ENCODE measurements at places on chromosomes 16 and 17.

DNA sequence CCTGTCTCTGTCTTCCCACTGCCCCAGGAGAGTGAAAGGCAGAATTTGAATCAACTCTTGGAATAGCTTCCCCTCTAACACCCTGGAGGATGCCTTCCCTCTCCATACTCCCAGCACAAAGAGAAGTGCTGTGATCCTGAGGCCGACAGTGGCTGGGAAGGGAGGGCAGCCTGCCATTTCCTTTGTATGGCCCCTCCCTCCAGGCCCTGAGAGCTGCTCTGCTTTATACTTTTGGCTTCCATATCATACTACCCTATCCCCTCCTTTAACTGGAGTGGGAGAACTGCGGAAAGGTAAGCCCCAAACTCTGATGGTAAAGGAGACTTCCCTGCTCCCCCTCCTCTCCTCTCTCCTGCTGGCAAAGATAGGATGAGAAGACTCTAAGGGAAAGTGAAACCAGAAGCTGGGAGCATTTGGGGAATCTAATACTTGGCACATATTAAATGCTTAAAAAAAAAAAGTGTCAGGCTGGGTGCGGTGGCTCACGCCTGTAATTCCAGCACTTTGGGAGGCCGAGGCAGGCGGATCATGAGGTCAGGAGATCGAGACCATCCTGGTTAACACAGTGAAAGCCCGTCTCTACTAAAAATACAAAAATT is 4.1 kb upstream of the MED24 start:
- DNase-seq = no peak

GRCh38 chr17:17172001-17172939 is 33.9 kb downstream of the PLD6 start:
- DNase-seq = no peak

DNA sequence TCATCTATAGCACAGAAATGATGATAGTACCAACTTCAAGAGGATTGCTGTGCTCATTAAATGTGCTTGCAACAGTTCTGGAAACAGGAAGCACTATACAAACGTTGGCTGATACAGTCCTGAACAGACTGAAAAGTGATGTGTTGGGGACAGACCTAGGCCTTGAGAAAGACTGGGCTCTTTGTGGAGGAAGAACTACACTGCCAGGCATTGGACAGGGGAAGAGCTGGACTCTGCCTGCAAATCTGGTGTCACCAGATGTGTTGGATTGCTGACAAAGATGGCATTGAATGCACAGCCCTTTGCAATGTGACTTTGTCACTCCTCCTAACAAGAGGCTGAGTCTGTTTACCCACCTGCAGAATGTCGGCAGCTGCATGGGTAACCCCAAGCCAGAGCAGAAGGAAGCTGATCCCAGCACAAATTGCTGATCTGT is 12.4 kb upstream of the ST6GALNAC2 start:
- DNase-seq = no peak

DNA sequence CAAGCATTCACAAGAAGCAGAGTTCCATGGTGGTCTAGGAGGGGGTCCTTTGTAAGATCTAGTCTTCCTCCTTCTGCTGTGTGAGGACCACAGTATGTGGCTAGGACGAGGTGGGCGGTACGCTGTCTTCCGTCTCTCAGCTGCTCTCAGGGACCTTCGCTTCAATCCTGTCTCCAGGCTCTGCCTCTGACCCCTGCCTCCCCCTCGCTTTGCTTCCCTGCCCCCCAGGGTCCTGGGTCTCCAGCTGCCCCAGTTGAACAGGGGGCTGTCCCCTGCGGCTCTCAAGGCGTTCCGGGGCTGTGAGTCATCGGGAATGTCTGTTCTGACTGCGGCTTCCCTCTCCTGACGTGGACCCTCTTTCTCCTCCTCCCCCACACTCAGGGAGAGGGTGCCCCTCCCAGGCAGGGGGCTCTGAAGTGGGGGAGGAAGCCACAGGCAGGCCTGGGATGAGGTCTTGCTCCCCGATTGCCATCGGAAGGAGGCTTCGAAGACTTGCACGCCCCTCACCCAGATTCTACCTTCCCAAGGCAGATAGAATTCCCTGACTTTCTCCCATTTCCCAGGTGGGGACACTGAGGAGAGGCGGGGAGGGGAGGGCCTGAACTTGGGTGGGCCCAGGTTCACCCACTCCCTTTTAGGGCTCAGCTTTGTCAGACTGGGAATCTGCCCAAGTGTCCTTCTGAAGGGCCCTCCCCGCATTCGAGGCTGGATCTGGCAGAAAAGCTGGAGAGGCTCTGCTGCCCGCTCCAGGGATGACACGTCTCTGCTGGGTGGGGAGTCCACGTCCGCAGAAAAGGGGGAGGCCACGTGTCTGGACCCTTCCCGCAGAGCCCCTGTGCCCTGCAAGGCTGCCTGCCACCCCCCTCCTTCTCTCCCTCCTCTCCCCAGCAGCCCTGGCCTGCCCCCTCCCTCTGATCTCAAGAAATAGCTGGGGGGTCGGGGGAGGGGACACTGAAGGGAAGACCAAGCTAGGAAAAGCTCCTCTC is 9.1 kb upstream of the COL1A1 start:
- no peak for DNase-seq

DNA sequence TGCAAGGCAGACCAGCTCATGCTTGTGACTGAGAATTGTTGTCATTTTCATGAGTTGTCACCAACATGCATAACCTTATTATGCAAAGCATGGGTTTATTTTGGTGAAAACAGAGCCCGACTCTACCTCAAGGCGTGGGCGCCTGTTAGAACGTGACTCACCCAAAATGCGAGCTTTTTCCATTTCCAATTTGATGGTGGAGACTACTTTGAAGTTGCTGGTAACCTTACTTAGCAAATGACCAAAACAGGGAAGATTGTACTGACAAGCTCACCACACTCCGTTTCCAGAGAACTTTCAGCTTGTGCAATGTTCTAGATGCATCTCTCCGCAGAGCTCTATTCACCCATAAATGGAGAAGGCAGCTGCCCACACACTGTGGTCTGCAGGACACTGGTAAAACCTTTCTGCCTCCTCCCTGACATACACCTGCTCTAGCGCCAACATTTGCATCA is 284.5 kb downstream of the MAF start:
- DNase-seq = no peak

- no peak for DNase-seq
These were observed 301.7 kb upstream of the N4BP1 start for GRCh38 chr16:48911700-48912099.

DNA sequence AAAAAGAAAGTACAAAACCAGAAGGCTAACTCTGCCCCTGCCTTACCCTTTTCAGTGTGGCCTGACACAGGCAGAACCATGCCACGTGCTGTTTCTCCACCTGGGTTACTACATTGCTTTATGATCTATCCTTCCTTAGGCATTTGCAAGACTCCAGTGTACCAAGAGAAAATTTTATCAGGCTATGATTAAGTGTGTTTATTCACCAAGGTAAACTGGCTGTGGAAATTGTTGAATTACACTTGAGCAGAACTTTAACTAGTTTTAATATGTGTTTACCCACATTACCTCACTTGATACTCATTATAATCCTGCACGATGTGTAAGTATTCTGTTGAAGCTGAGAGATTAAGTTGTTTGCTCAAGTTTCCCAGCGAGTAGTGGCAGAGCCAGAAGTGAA is 129.7 kb upstream of the MYOCD start:
- no peak for DNase-seq

- no peak for DNase-seq
These were observed 50.7 kb upstream of the SIAH1 start for GRCh38 chr16:48435906-48436305.

GRCh38 chr16:4918781-4919251 is 18.1 kb downstream of the PPL start:
- no peak for DNase-seq

DNA sequence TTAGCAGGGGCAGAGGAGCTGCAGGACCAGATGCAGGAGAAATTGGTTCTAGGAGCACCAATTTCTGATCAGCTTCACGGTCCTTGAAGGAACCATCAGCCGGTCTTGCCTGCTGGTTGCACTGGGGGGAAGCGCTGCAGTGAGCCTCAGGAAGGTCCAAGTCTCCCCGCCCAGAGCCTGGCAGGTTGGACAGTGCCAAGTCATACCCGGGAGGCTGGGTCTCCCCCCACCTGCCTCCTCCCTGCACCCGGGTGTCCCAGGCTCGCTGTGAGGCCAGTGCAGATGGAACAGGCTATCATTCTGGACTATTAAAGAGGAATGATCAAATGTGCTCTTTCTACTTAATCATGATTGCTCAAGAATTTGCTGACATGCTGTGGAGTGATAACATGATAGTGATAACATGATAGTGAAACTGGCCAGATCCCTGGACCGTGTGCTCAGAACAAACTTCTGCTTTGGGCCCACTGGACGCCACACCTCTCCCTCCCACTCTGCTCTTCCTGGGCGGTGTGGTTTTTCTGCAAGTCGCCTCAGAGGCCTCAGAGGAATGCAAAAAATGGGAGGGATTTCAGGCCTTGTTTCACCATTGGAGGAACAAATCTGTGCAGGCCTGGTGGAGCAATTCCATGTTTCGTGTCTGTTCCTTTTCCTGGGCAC is 236.0 kb downstream of the IRF8 start:
- DNase-seq = no peak
